CD14-positive monocyte (primary cell): ENCODE measurements at places on chromosomes 12 and 14. TPM values are rescaled to one million over a fixed set of nuclear protein-coding genes. Genes with fewer than 3 reads are reported as not detected.

GRCh38 chr14:87492561-87492960, 500.4 kb downstream of the GALC start:
- DNase-seq: no peak

DNA sequence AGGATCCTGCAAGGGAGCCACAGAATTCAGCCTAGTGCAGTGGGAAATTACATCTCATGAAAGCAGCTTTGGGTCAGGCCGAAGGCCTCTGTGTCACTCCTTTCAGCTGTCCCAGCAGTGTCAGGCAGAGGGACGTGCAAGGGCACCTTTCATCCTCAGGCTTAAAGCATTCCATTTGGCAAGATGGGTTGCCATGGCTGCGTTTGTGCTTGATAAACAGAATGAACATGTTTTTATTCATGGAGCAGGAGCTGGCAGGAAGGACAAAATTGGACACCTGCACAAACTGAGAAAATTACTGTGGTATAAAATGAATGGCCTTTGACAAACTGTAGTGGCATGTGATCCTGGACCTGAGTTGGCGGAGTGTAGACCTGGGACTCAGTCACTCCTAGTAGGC, 29.4 kb downstream of the ACAD10 start:
- DNase-seq: no peak

Gene TMEM30B
- not detected in 2 replicates for polyA plus RNA-seq

Gene BCL2L2
- 0.90 TPM for polyA plus RNA-seq

Gene SGPP1
- polyA plus RNA-seq: 2.6 and 3.3 TPM in 2 replicates

GRCh38 chr12:12583510-12584178, 21.0 kb upstream of the DUSP16 start:
- no peak for DNase-seq

Gene AQP5
- not detected in 2 replicates for polyA plus RNA-seq

DNA sequence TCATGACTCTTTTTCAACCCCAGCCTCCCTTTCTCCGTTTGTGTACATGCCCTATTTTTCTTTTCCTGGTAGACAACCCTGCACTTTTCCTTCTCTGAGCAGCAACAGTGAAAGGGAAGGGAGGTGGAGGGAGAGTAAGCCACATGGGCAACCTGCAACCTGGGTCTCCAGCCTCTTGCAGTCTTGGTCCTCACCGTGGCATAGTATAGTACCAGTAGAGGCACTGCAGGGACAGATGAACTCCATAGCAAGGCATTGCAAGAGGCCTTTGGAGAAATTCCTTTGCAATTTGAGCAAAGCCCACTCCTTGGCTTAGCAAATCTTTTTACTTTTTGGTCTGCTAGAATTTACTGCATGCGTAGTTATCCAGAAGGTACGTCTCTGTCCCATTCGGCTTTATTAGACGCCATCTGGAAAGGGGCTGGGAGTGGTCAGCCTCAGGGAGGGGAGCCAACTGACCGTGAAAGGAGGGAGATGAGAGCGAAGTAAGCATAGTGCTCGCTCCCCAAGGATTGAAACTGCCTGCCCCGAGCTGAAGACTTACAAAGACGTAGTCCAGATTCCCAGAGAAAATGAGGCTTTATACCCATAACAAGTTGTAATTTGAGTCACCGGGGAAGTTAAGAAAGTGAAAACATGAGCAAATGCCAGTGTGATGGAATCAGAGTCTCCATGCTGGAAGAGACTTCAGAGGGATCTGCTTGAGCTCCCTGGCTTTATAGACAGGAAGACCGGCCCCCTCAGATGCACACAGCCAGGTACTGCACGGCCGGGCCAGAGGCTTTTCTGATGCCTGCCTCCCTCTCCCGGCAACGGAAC, 332.0 kb downstream of the CACNA1C start:
- no peak for DNase-seq

Gene TAS2R13
- polyA plus RNA-seq: not detected

DNA sequence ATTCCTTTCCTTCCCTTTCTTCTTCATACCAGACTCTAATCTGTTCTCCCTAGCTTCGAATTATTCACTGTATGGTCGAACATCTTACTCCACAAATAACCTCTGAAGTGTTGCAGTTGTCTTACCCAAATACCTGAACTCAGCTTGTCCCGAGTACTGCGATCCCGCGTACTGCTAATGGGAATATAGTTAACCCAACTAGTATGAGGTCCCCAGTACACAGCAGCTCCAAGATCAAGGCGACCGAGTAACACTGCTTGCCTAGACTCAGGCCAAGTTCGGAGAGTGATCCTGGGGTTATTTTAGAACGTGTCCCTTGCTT, 462 bp upstream of the ETNK1 start:
- no peak for DNase-seq

Gene SERPINA12
- polyA plus RNA-seq: not detected in 2 replicates

Gene GUCY2C
- polyA plus RNA-seq: 0.10 TPM

GRCh38 chr14:45246151-45246550, 6.9 kb downstream of the MIS18BP1 start:
- no peak for DNase-seq

- no peak for DNase-seq
Observed at GRCh38 chr14:26463136-26463535, 134.7 kb downstream of the NOVA1 start.

DNA sequence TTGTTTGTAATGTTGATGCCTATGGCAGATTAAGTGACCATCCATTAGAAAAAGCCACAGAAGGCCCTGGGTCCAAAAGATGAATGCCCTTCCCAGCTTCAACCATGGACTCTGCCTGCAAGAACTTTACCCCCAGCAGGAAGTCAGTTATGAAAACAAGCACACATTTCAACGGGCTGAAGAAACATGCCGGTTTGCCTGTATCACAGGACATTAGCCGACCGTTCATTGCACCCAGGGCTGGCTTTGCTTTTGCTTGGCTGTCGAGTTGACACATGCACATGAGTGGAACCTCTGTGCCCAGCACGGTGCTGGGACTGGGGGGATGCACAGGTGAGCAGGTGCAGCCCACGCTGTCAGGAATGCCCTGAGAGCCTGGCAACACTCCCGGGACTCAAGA, 1087.0 kb downstream of the BCL11B start:
- DNase-seq: no peak
